ENCODE measurements at places on chromosomes 5 and 9.

DNA sequence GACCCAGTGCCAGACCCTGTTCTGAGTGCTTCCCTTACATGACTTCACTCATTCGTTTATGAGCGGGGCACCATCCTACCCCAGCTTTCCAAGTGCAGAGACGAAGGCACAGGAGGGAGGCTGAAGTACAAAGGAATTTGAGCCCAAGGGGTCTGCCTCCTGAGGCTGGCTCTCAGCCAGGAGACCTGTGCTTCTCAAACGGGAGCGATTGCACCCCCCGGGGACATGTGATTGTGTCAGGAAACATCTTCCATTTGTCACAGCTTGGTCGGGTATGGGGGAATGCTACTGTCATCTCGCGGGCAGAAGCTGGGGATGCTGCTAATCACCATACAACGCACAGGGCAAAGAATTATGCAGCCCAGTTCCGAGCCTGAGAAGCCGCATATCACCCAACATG lies 23.9 kb downstream of the ADCY2 start:
- DNase-seq = no peak

DNA sequence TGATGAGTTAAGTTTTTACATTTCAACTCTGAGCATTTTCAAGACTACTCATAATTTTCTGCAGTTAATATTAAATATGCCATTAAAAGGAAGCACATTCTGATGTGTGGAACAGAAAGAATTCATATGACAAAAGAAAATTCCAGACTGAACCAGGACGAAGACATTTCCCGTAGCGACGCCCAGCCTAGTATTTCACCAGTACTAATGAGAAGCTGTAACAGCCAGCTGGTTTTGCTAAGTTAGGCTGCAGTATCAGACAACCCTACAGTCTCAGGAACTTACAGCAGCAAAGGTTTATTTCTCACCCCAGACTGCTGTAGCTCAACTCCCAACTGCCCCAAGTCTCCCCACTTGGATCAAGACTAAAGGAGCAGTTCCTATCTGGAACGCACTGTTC lies 91.6 kb downstream of the TMEM174 start:
- no peak for DNase-seq

GRCh38 chr5:150511578-150512367 lies 3.8 kb downstream of the NDST1 start:
- DNase-seq = peak; percentile 63

DNA sequence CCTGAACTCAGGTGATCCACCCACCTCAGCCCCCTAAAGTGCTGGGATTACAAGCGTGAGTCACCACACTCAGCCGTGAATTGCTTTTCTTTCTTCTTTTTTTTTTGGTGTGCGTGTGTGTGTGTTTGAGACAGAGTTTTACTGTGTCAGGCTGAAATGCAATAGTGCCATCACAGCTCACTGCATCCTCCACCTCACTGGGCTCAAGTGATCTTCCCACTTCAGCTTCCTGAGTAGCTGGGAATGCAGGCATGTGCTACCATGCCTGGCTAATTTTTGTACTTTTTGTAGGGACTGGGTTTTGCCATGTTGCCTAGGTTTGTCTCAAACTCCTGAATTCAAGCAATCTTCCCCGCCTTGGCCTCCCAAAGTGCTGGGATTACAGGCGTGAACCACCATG lies 113.7 kb upstream of the HAPLN1 start:
- no peak for DNase-seq

- DNase-seq = peak; percentile 49
Observed at GRCh38 chr5:169548315-169548714, 35.3 kb upstream of the SPDL1 start.

DNA sequence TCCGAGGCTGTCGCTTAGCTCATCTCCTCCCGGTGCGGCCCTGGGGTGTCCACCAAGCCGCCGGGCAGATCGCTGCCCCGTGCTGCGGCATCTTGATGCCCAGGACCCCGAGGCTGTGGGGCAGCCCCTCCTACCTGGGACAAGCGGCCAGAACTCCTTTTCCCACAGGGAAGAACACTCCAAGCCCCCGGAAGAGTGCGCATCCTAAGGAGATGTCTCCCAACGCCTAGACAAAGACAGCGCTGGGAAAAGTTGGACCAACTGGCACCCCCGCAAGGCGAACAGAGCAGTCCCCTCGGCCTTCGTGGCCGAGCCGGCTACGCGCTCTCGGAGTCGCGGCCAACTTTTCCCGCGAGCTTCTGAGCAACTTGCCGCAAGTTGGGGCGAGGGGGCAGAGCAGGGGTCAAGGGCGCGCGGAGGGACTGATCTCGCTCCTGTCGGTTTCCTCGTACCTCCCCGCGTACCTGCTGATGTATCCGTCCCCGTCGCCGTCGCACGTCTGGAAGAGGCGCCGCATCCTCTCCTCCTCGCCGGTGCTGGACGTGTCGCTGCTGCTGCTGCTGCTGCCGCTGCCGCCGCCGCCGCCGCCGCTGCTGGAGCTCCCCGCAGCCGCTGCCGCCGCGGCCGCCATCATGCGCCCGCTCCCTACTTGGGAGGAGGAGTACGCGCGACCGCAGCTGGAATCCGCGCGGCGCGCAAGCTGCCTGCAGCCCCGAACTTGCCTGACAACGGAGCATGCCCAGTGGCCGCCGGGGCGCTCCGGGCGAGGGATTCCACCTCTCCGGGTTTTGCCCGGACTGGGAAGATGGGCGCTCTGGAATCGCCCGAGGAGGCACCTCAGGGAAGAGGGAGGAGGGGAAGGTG lies at the start of gene MCC:
Gene MCC (minus strand): TSS at position 673 of the 864 bp plus-strand sequence.
- peak; percentile 93 for DNase-seq

DNA sequence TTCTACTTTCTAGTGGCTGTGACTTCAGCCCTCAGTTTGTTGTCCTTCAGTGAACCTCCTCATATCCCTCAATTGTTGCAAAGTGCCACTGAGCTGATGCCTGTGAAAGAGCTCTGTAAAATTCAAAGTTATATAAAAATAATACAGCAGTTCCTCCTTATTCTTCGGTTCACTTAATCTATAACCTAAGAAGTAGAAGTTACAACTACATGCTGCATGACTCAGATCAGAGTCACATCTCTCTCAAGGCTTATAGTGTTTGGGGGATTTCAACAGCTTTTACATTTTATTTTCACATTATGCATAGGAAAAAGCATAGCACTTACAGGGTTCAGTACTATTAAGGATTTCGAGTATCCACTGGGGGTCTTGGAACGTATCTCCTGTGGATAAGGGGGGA lies 25.1 kb upstream of the GCNT1 start:
- DNase-seq = peak; percentile 80

GRCh38 chr9:10875752-10876151 lies 262.9 kb upstream of the PTPRD start:
- DNase-seq = peak; percentile 62

- DNase-seq = no peak
Observed at GRCh38 chr5:103973669-103974068, 411.1 kb upstream of the NUDT12 start.

DNA sequence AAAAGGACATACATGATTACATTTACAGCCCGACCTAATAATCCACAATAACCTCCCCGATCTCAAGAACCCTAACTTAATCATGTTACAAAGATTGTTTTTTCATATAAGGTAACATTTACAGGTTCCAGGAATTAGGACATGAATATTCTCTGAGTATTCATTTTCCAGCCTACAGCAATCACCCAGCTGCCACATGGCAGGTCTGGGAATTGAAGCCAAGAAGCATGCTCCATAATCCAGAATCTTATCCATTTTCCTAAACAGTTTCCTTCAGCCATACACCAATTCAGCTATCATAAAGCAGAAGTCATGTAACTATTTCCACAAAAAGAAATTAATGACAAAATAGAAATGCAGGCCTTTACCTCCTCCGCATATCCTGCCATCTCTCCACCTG lies 163.4 kb downstream of the CAAP1 start:
- no peak for DNase-seq

GRCh38 chr9:129176701-129177442 lies 1.2 kb downstream of the IER5L start:
- DNase-seq = peak; percentile 62

DNA sequence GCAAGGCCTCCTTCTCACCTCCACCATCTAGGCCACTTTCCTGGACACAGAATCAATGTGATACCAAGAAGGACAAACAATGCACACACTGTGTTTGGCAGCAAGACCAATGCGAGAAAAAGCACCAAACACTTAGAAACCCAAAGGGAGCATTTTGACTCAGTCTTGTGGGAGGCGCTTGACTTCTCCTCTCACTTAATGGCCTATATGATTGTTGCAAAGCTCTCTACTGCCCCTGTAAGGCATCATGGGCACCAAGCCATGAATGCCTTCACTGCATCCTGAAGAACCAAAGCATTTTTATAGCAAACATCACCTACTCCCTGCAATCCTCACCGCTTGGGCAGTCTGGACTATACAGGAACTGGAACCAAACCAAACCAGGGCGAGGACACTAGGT lies 57.5 kb downstream of the CDH6 start:
- no peak for DNase-seq

DNA sequence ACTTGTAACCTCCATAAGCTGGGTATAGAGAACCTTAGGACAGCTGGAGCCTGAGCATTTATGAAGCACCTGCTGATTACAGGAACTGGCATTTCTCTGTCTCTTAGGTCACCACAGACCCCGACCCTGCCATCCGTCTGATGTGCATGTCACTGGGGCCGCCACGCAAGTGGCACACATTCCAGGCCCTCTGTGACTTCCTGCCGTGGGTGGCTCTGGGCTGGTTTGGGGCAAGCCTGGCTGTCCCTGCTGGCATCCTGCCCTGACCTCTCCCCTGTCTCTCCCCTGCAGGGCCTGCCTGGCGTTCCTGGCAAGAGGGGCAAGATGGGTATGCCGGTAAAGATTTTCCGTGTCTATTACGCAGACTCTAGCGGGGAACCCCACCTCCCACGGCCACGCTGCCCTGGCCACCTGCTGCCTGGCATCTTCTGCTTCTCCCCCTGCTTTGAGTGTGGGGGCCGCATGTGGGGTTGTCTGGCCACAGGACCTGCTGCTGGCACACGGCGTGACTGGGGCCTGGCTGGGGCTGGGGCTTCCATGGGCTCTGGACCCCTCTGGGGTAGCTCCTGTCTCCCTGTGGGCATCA lies 55.4 kb downstream of the COL27A1 start:
- DNase-seq = no peak

- peak; percentile 52 for DNase-seq
Observed at GRCh38 chr9:126398403-126399058, 71.9 kb downstream of the MVB12B start.

- DNase-seq = peak; percentile 58
Observed at GRCh38 chr5:35202319-35203111, 27.8 kb downstream of the PRLR start.

DNA sequence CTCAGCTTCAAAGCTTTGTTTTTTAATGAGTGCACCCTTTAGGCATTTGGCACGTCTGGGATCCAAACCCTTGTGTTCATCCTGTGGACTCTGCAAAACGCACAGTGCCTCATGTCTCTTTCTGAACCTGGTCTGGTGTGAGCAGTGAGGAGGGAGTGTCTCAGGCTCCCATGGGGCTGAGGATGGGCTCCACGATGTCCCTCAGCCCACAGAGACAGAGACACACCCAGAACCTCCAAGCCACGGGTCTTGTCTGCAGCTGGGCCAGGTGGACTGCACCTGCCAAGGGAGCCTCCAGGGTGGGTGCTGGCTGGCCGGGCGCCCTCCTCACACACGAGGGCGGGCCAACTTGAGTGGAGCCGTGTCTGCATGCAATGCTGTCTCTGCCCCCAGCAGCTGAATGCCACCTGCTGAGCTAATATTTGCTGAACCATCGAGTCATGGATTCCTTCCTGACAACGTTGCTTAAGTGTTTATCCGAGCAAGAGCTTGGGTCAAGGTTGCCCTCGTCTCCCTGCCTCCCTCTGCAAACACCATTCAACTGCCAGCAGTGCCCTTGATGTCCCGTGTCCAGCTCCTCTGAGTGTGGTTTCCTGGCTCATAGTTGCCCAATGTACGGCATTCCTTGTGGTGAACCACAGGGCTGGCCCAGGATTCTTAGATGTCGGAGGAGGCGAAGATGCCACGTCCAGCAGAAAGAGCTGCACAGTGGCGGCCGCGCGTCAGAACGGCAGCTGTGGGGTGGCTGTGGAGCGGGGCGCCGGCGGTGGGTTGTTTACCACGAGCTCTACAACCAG lies 31.4 kb upstream of the LPCAT1 start:
- DNase-seq = peak; percentile 51

- DNase-seq = no peak
Observed at GRCh38 chr9:110214586-110215355, 6.8 kb upstream of the C9orf152 start.

- DNase-seq = no peak
Observed at GRCh38 chr5:95884511-95884910, 62.0 kb upstream of the GLRX start.

DNA sequence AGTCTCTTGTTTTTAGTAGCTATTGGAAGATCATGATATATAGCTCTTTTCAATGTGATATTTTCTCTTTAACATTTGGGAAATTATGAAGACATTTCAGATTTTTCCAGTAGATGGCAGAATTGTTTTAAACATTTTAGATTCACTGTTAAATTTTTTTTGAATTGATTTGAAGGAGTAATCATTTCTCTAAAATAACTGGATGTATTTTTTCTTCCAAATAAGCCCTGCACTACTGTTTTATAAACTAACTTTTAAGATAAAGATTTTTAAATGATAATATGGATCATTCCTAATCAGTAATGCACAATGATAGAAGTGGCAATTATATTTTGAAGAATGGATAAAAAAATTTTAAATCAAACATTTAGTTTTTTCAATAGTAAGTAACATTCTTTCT lies 14.2 kb downstream of the NDUFAF2 start:
- peak; percentile 21 for DNase-seq

DNA sequence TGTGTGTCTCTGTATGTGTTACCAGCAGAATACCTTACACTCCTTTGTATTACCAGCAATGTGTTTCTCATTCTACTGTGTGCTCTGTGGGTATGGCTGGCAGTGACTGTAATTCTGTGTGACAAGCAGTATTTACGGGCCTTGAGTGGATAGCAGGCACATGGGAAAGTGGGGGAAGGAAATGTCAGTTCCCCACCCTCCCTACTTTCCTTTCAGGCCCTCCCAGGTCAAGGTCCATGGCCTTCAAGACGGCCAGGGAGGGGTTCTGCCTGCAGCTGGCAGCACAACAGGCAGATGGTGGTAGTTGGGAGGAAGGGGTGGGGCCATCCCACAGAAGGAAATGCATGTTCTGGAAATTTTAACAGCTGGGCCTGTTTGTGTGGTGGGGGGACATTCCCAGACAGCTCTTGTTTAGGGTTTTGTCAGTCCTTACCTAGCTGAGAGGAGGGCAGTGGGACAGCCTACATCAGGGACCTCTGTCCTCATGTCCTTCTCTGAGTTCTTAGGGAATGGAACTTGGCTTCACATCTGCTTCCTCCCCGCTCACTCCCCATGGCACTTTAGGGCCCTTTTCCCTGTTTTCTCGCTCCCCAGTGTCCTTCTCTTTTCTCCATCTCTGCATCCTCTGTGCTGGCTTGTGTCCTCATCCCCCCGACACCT lies 14.6 kb upstream of the TNIP1 start:
- no peak for DNase-seq

- DNase-seq = no peak
Observed at GRCh38 chr5:116517488-116517887, 57.1 kb downstream of the SEMA6A start.

DNA sequence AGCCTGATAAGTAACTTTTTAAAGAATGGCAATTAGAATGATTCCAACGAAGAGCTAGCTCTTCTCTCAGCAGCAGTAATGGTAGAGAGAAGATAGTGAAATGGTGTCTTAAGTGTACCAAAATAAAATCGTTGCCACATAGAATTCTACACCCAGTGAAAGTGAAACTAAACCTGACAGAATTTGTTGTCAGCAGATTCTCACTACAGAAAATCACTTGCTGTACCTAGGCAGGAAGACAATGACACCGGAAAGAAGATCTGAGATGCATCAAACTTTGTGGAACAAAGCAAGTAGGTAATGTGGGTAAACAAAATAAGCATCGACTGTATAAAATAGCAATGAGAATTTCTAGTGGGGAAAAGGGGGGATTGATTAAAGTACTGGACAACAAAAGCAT lies 20.7 kb upstream of the EBF1 start:
- DNase-seq = no peak

- DNase-seq = no peak
Observed at GRCh38 chr9:120303519-120303918, 276.4 kb downstream of the CDK5RAP2 start.
